CD4-positive, alpha-beta T cell treated with Interleukin-6 for 4 hours (primary cell): ENCODE measurements at places on chromosomes 4 and X.

GRCh38 chrX:136246201-136246600 is 5.0 kb downstream of the MAP7D3 start:
- no peak for DNase-seq

- DNase-seq = no peak
These were observed 94.1 kb upstream of the TLR2 start for GRCh38 chr4:153589703-153590595.

DNA sequence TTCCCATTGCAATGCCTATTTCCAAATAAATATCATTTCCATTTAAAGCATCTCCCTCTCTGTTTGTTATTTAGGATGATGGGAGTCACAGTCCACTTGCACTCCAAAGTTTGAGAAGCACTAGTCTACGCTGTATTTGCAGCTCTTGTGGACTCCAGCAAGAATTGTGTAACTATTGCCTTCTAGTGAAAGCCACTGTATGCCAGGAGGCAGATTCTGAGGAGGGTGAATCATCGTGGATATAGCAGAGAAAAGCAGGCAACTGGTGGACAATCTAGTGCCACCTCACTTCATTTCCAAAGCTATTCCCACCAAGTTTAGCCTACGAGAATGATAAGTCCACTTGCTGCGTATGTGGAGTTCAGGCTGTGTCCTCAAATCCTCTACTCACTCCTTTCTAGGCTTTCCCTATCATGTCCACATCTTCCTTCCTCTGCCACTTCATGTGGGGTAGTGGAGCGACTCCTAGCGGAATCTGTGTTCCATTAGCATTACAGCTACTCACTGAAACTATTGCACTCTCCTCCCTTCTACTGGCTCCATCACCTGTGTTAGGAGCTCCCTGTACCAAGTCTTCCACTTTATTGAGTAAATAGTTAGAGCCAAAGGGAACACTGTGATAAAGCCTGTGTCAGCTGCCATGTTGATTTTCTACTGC is 501.8 kb upstream of the GALNT7 start:
- DNase-seq = no peak

GRCh38 chr4:185941461-185941860 is 127.5 kb upstream of the TLR3 start:
- no peak for DNase-seq

DNA sequence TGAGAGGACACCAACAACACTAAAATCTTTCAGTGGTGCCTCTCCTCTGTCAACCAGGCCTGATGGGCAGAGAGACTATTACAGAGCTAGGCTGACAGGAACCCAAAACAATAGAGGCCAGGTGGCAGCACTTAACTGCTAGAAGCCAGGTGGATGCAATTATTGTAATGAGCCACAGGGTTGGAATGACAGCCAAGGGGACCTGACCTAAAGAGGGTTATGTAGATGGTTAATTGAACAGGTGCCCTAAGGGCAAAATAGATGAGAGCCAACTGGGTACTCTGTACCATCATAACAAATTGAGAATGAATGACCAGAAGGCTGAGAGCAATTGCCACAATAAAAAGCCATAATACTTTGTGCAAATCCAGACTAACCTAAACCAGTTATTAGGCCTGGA is 24.7 kb upstream of the FRAS1 start:
- no peak for DNase-seq

- peak; percentile 18 for DNase-seq
These were observed 5.5 kb downstream of the INPP4B start for GRCh38 chr4:142840516-142841123.

- no peak for DNase-seq
These were observed 401.5 kb upstream of the DIPK2B start for GRCh38 chrX:45602151-45602550.

DNA sequence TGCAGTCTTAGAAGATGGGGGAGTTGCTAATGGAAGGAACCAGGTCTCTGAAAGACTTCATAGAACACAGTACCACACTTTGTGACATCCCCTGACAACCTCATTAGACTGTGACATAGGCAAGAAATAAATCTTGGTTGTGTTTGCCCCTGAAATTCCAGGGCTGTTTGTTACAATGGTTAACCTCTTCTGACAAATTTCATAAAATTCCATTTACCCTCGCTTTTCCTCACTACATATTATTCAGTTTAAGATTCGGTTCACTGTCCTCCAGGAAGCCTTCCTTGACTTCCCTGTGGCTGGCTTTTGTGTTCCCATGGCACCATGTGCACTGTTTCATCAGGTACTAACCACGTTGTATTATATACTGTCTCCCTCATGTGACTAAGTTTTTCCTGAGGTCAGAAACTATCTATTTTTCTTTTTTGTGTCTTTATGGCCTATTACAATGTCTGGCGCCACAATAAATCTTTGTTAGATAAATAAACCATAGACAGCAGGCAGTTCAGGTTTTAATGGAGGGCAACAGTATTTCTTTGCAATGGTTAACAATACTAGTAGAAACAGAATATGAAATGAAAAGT is 54.2 kb downstream of the ATXN3L start:
- DNase-seq = no peak

DNA sequence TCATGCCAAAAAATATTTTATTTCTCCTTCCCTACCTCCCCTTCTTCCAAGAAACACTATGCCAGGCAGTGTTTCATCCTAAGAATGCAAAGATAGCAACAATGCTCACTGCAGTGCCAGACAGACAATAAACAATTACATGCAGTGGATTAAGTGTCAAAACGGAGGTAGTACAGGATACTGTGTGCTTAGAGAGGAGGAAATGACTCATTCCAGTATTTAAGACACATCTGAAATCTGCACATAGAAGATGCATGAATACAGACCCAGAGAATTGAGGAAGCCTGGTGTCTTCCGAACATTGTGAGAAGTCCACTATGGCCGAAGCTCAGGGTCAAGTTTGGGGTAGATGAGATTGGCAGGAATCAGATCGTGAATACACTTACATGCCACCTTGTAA is 326.4 kb downstream of the PPP3CA start:
- DNase-seq = peak; percentile 18

GRCh38 chrX:20141281-20142220 is at the start of gene EIF1AX:
Gene EIF1AX (minus strand): TSS chrX:20141838. CDS start chrX:20141640, 198 bp downstream.
- peak; percentile 99 for DNase-seq

GRCh38 chr4:84434344-84434743 is 64.7 kb downstream of the NKX6-1 start:
- no peak for DNase-seq

GRCh38 chr4:42371305-42372252 is 25.7 kb upstream of the SHISA3 start:
- no peak for DNase-seq
